ENCODE measurements at places on chromosomes 16 and 17.

- no peak for DNase-seq
Observed at GRCh38 chr16:10655415-10655977, 39.2 kb downstream of the TEKT5 start.

GRCh38 chr17:32529604-32530003, 42.8 kb downstream of the CDK5R1 start:
- DNase-seq, result no peak

DNA sequence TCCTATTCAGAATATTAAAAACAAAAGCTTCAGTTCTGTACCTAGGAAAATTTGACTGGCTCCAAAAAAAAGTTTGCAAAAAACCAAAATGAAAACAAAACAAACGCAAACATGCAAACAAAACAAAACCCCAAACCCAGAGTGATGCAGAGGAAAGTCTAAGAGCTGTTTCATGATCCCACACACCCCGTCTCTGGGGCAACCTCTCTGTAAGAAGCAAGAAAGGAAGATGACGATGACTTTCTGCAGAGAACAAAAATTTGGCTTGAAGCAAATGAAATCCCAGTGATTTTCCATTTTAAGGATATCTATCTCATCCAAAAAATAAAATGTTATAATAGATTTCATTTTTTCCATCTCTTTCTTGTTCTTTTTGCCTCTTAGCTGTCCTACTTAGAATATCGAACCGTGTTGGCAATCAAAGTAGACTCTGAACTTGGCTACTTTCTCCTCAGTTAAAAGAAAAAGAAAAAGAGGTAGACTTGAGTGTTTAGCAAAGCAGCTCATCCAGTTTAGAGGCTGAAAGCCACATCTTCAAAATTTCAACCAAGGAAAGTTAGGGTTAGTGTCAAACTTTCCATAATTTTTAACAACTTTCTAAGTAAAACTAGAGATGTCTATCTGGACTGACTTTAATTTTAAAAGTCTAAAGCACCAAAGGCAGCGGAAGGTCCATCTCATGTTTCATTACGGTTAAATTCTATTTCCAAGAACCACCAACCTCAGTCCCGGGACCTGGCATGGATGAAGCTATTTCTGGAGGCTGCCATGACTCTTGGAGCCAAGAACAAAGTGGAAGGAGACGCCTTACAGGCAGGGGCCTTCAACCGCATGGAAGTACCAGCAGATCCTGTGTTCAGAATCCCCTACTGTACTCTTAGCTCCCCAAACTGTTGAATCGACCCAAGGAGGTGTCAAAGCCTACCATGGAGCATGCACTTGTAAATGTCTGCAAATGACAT, 180.8 kb downstream of the XYLT1 start:
- no peak for DNase-seq

DNA sequence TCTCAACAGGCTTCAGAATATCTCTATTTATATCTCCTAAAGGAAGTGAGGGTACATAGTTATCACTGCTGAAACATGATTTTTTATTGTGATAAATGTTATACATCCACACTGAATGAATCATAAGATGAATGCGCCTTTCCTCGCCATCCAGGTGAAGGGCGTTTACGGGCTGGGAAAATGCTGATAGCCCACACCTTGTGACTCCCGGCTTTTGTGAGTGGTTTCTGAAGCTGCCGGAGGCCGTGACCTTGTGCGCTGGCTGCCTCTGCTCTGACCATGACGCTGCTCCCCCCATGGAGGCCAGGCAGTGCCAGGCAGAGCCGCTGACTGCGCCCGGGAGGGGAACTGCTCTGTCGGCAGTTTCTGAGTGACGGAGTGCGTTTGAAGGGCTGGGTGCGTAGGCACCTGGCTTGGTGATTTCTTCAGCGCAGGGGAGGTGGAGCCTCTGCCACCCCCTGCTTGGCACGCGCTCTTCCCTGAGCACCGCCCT, 97.2 kb downstream of the RAP1GAP2 start:
- DNase-seq, result no peak

DNA sequence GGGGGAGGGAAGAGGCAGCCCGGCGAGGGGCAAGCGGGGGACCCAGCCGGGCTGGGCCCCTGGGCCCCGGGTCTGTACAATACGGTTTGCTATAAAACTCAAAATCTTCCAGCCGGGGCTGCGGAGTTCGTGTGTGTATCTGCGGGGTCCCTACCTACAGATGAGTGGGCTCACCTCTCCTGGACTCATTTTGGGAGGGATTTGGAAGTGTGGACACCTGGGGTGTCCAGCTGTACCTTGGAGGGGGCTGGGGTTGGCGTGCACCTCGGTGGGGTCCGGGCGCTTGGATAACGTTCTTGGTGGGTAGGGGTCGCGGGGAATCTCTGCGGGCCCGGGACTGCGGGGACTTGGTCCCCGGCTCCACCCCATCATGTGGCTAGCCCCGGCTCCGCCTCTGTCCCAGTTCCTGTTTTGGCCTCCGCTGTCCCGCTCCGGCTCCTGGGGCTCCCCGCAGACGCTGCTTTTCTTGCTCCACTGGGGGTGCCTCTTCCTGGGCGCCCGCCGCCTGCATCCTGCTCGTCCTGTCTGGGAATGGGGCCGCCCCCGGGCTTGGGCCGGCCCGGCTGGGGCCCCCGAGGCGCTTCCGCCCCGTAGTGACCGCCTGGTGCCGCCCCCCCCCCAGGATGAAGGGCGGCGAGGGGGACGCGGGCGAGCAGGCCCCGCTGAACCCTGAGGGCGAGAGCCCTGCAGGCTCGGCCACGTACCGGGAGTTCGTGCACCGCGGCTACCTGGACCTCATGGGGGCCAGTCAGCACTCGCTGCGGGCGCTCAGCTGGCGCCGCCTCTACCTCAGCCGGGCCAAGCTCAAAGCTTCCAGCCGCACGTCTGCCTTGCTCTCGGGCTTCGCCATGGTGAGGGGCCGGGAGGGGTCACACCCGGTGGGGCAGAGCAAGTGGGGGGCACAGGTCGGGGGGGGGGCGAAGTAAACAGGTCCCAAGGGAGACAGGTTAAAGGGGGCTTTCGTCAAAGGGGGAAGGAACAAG, at the start of gene ORAI3:
Gene ORAI3, plus strand, starts transcription at position 402 of the 983 bp plus-strand sequence. Its CDS starts 222 bp downstream, at position 624.
- peak; percentile 32 for DNase-seq

- no peak for DNase-seq
Observed at GRCh38 chr16:57093666-57094564, 1.5 kb downstream of the CPNE2 start.

- no peak for DNase-seq
Observed at GRCh38 chr16:74739275-74739674, 35.3 kb downstream of the FA2H start.

GRCh38 chr17:8703001-8703400, 41.6 kb downstream of the CCDC42 start:
- no peak for DNase-seq

GRCh38 chr16:77951788-77952187, 70.6 kb upstream of the CLEC3A start:
- no peak for DNase-seq

GRCh38 chr17:30379303-30379902, 676 bp downstream of the CPD start:
- DNase-seq, result no peak

DNA sequence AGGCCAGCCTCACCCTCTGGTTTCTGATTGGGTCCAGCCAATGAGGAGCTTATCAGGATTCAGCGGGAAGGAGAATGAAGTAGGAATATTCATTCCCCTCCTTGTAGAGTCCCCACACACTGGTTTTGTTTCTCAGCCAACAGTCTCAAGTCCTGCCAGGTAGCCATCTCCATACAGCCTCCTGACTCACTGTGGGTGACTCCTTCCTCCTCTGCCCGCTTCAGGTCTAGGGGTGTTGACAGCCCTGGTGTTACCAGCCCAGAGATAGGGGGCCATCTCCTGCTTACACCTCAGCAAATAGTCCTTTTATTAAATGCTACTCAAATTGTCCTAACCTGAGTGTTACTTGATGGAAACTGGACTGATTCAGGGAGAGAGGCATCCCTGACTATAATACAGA, 4.0 kb upstream of the MFAP4 start:
- no peak for DNase-seq

- DNase-seq, result no peak
Observed at GRCh38 chr17:3927628-3928340, 11.5 kb upstream of the P2RX1 start.

All from esophagus squamous epithelium (tissue), 5 donors.